Dermis blood vessel endothelial cell (primary cell): ENCODE measurements at places on chromosomes 2 and 18. TPM values are rescaled to one million over a fixed set of nuclear protein-coding genes. Genes with fewer than 3 reads are reported as not detected.

Gene MC5R
- not detected in 2 replicates for total RNA-seq

Gene AKAIN1
- total RNA-seq = not detected in 2 replicates

Gene SGPP2
- 0.05 and 0.17 TPM in 2 replicates for total RNA-seq

Gene CPS1
- total RNA-seq = 0.42 and 0.85 TPM in 2 replicates

Gene MOGAT1
- not detected in 2 replicates for total RNA-seq

Gene SRD5A2
- total RNA-seq = not detected in 2 replicates

- no peak for DNase-seq
These were observed 243.4 kb downstream of the ZNF516 start for GRCh38 chr18:76251691-76252090.

GRCh38 chr2:75326645-75327044 is 127.3 kb upstream of the TACR1 start:
- no peak for DNase-seq

GRCh38 chr2:203777030-203777429 is 70.6 kb downstream of the CD28 start:
- no peak for DNase-seq

DNA sequence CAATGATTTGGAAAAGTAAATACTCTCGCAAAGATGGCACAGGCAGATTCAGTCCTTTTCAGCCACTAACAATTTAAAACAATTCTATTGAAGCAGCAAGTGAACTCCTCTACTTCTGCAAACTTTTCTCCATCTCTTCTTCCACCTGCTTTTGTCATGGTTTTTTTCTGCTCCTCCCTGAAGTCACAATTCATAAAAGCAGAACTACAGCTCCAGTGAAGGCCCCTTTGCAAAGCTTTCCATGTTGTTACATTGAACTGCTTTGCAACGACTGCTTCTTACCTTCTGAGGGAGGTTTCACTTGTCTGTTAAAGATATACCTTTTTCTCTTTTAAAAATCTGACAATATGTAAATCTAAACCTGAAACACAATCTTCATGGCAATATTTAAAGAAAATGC is 3.7 kb upstream of the SERTAD2 start:
- DNase-seq = no peak

GRCh38 chr2:238314576-238314975 is 5.7 kb upstream of the TRAF3IP1 start:
- no peak for DNase-seq

- DNase-seq = no peak
These were observed 41.6 kb downstream of the SEMA4F start for GRCh38 chr2:74695663-74696062.

DNA sequence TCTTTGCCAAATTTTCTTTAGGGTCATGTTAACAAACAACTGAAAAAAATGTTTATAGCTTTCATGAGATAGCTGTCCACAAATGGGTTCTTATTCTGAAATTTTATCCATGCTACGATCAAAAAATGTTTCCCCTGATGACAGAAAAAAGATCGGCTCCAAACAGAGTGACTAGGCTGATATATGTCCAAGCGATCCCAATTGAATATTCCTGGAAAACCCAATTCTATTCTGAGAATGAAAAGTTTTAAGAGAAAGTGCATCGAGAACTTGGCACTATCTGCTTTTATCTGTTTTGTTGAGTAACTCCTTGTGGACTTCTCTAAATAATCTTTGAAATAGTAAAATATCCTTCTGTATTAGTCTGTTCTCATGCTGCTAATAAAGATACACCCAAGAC is 19.1 kb downstream of the KCNE4 start:
- DNase-seq = no peak

- no peak for DNase-seq
These were observed 182.8 kb upstream of the CRIM1 start for GRCh38 chr2:36172824-36173223.

GRCh38 chr2:102783506-102784183 is 21.8 kb downstream of the TMEM182 start:
- DNase-seq = no peak

GRCh38 chr18:61595615-61596251 is 262.5 kb downstream of the CDH20 start:
- DNase-seq = no peak

DNA sequence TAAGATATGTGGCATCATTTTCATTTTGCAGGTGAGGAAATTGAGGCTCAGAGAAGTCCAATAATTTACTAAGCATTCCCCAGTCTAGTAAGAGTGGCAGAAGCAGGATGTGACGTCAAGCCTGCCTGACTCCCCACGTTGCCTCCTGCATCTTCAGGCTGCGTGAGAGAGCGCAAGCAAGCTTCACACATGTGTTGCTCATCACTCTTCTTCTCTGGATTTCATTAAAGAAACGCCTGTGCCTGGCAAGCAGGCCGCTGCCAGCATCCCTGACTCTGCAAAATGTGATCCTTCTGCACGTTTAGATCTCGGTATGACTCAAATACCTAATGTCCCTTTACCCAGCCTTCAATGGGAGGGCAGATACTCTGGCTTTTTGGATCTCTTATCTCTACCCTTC is 96.8 kb downstream of the PRKCE start:
- DNase-seq = no peak

- no peak for DNase-seq
These were observed 27.4 kb upstream of the ERCC3 start for GRCh38 chr2:127321303-127321702.

- DNase-seq = peak; percentile 2
These were observed 133.7 kb downstream of the COMMD1 start for GRCh38 chr2:62038975-62039771.

- DNase-seq = no peak
These were observed 324.0 kb upstream of the SETBP1 start for GRCh38 chr18:44356566-44357157.

DNA sequence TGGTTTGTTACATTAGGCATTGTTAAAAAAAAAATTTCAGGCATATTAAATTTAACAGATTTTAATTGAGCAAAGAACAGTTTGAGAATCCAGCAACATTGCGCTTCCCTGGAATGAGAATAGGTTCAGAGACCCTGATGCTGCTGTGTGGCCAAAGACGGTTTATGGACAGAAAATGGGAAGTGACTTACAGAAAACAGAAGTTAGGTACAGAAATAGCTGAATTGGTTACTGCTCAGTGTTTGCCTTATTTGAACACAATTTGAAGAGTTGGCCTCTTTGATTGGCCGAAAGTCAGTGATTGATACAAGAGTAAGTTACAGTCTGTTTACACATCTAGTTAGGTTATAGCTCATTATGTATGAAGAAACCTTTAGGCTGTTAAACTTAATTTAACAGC is 6.0 kb upstream of the NEDD4L start:
- no peak for DNase-seq

GRCh38 chr2:84965192-84965516 is 5.8 kb upstream of the KCMF1 start:
- no peak for DNase-seq

DNA sequence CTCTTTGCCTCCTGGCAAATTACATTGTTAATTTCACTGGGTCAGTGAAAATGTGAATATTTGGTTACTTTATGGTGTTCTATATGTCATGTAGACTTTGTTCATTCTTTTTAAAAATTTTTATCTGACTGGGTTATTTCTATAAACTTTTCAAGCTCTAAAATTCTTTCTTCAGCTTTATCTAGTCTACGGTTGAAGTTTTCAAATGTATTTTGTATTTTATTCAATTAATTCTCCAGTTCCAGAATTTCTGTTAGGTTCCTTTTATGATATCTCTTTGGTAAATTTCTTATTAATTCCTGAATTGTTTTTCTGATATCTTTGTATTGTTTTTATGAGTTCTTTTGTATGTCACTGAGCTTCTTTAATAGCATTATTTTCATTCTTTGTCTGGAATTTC is 228.1 kb downstream of the LPIN1 start:
- DNase-seq = no peak

DNA sequence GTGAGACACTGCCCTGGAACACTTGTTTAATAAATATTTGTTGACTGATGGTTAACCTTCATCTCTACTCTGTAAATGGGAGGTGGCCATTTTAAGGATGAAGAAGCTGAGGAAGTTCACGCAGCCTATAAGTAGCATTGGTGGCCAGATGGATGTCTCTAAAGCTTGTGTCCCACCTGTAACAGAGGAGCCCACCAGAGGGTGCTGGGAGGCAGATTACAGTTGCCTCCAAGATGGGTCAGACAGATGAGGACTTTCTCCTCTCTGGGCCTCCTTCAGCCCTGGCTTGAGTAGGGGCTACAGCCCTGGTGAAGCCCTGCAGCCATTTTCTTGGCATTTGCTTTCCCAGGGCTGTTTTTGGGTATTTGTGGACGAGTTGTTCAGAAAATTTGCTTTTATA is 45.0 kb upstream of the MCFD2 start:
- no peak for DNase-seq

DNA sequence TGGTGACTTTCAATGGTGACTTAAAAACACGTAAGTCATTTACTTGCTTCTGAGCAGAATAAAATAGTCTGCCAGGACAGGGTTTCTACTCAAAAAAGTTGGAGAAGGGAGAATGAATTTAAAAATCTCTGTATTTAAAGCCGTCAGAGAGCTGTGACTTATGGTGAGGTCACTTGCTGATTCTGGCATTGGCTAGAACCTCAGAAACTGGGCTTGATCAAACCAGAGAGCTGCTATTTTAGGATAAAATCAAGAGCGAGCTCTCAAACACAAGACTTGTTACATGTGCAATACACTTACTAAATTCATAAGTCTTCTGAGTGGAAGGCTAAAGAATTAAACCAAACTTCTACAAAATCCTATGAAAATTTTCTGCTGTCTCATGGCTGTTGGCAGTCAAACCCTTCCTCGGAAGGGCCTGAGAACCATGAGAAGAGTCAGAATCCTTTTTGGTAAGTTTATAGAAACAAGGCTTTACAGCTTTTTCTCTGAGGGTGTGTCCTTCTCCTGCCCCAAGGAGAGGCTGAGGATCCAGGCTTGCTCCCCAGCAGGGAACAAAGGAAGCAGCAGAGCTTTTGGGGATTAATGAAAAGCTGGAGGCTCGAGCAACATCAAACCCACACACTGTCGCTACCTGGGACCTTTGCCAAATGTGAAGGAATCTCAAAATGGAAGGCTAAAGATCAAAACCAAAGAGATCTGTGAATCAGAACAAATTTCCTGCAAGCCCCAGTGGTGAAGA is 816.4 kb downstream of the SOCS6 start:
- DNase-seq = no peak

DNA sequence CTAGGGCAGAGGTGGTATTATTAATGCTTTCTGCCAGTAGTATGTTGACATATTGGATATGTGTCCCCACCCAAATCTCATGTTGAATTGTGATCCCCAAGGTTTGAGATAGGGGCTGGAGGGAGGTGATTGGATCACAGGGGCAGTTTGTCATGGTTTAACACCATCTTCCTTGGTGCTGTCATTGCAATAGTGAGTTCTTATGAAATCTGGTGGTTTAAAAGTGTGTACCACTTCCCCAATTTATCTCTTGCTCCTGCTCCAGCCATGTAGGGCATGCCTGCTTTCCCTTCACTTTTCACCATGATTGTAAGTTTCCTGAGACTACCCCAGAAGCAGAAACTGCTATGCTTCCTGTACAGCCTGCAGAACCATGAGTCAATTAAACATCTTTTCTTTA is 47.1 kb upstream of the THSD7B start:
- no peak for DNase-seq

DNA sequence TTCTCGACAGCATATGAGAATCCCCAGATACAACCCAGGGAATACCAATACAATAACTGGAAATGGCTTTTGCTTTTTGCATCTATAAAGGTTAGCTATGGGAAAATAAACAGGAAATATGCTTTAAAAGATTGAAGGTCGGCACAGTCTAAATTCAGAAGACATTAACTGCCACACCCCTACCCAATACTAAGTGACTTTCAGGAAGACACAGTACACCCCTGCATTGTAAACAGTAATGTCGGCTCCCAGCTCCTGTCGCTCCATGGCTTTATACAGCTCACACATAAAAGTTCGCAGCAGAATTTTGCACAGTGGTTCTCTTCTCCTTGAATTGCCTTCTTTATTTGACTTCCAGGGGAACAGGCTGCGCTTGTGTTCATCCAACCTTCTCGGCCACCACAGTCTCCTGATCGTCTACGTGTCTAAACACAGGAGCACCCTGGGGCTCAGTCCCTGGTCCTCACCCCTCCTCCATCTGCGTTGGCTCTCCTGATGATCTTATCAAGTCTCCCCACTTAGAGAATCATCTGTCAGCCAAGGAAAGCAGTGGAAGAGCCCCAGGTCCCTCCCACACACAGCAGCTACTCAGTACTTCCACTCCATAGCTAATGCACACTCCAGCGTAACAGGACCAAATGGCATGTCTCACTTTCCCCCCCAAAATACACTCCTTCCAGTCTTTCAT is 22.7 kb downstream of the CYB5A start:
- DNase-seq = no peak

- DNase-seq = no peak
These were observed 56.2 kb upstream of the RAB27B start for GRCh38 chr18:54772056-54772455.

DNA sequence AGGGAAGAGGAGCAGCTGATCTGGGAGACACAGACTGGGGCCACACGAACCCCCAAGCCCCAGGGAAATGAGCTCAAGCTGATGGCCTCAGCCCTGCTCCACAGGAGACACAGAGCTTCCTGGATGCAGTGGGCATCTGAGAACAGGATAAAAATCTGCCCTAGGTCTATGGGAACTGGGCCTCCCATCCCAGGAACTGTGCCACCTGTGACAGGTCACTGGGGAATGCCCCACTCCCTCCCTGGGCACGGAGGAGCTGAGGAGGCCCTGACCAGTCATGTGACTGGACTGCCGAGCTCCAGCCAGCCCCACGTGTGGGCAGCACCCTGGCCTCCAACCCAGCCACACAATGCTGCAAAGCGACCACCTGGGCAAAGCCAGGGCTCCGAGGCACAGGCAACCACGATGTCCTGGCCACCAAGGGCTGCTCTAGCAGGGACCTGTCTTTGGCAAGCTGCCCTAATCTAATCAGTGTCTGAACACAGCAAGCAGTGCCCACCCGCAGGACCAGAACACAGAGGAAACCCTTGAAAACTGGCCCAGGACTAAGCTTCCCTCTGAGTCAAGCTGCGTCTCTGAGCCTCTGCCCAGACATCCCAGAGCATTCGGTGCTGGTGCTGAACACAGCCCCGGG is 57.8 kb upstream of the ID2 start:
- DNase-seq = no peak

DNA sequence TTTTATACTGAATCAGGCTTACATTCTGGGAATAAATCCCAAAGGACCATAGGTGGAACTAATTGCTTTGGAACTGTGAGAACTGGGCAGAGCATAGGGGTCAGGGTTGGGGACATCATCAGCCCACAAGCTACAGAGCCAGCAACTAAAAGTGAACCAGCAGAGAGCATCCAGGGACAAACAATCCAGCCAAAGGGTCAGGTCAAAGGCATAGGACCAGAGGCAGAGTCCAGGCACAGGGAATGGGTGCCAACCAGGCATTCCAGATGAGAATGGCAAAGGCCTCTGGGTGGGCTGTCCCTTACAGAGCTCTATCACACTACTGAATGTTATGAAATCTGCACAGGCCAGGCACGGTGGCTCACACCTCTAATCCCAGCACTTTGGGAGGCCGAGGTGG is 12.3 kb upstream of the DNER start:
- no peak for DNase-seq

GRCh38 chr2:69582582-69583176 is 60.9 kb downstream of the AAK1 start:
- peak; percentile 24 for DNase-seq

GRCh38 chr18:37253394-37254235 is 312.0 kb downstream of the CELF4 start:
- DNase-seq = no peak
